ENCODE measurements at places on chromosomes 2 and 18.

DNA sequence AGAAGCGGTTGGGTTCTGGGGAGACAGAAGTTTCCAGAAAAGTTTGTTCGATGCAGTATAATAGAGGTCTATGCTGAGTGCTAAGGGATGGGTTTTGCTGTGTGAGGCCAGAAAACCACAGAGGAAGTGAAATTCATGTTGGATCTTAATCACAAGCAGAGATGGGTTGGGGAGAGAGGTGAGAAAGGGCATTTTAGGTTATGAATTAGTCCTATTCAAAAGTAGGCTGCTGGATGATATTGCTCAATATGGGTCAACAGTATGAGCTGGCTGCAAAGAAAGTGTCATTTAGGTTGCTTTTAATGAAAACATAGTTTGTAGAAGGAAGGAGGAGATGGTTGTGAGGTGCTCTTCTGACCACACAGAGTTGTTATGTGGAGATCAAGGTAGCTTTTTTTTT is 118.8 kb upstream of the LHCGR start:
- DNase-seq, result no peak

GRCh38 chr18:25467226-25467987 is 115.4 kb upstream of the ZNF521 start:
- no peak for DNase-seq

DNA sequence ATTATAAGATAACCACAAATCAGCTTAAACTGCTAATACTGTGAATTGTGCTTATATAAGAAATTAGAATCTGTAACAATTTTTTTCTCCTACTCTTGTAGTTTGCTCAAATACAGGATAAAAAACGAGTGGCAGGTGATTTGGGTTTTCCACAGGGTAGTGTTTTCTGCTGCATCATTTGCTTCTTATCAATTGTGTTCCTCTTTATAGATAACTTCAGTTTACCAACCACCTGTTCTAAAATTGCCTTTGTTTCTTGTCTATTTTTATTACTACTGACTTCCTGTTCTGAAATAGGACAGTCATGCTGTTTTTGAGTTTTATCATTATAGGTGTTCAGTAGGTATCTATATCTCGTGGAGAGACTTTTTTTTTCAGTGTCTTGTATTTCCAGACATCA is 56.9 kb downstream of the MFSD6 start:
- DNase-seq, result no peak

DNA sequence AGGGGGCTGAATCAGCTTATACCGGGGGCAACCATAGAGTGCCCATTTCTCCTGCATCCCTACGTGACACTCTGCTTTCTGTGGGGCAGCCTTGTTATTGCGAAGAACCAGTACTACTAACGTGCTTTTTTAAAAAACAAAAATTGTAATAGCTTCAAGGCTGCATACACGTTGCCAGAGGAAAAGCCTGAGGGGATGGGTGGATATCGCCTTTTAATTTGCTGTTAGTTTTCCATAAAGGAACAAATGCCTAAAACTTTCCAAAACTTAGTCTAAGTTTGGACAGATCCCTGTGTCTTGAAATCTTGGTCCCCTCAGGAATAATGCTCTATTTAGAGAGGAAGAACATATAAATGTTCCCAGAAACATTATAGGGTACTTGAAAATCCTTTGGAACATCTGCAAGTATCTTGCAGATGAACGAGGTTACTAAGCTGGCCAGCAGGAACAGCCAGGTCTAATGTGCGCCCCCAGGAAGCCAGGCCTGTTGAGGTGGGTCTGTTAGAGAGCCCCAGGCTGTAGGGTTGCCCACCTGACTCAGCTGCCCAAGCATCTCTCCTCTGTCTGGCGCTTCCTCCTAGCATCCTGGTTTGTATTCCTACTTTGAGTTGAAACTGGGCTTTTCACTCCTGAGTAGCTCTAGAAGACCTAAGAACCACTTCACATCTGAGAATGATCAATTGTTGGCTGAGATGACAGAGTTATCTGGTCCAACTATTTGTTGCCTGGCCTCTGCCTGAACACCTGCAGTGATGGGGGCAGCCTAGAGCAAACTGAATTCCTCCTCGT is 96.9 kb downstream of the TGOLN2 start:
- DNase-seq, result no peak

DNA sequence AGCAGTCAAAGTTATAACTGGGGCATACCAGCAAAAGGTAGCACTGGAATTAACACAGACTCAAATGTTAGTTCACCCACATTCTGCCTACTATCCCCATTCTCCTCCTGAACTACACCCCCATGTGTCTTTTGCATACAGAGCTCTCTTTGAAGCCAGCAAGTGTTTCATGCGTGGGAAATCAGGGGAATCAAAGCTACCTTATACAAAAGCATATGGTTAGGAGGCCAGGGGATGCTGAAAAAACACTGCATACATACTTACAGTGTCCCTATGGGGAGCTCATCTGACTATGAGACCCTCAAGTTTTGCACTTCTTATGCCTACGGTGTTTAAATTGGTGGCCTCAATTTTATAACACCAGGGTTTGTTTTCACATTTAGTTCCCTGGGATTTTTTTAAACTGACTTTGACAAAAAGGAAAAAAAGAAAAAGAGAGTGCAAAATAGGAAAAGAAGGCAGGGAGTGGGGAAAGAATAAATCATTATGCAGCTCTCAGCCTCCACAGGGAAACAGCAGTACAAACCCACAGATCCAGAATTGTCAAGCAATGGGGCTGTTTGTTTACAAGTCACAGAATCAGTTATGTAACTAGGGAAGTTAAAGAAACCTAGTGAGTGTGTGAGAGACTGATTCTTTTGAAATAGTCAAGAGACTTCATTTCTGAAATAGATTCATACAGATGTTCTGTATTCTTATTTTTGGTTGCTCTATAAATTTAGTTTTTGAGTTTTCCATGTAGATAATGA is 20.1 kb upstream of the PPP3R1 start:
- DNase-seq, result no peak

DNA sequence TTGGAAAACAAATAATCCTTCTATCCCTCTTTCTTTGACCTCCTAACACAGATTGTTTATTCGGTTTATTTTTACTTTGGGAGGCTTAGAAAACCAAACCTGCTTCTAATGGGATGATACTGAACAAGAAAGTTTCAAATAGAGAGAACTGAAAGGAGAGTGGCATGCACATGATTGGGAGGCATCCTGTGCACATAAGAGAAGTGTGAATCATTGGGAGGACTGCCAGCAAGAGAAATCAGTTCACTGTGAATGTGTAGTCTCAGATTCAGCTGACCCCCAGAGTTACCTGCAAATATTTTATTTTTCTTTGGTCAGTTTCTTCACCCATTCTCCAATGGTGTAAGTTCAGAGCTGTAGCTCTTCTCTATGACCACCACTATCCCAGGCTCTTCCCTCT is 1363.2 kb upstream of the ACVR2A start:
- no peak for DNase-seq

DNA sequence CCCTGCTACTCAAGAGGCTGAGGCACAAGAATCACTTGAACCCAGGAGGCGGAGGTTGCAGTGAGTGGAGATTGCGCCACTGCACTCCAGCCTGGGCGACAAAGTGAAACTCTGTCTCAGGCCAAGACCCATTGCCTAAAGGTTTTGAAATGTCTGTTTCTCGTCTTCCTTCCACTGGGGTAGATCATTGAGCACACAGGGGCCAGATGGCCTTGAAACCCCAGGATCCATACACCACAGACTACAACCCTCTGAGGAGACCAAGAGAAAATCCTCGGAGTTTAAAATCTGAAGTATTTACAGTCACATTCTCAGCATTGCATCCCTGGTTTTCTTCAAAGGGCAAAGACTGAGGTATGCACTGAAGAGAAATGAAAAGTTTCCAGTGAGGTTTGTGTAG is 7.1 kb upstream of the EPAS1 start:
- no peak for DNase-seq

GRCh38 chr2:9844036-9844483 is 786 bp downstream of the TAF1B start:
- DNase-seq, result no peak

All from stimulated activated CD8-positive, alpha-beta memory T cell treated with anti-CD3 and anti-CD28 coated beads, Interleukin-4, amount 100 ng/mL, for 24 hours (primary cell).